ENCODE measurements at places on chromosomes 4 and X.

DNA sequence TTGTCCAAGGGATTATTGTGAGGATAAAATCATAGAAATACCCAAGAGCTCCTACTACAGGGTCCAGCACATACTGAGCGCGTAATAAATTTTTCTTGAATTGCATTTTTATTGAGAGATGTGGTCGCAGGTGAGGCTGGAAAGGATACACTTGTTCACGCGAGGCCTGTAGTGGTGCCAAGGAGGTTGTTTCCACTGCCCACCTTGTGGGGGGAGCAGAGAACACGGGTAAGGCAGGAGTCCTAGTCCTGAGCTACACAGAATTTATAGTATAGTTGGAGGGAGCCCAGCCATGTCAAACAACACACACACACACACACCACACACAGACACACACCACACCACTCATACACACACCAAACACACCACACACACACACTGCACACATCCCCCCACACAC is 31.8 kb upstream of the CYP4V2 start:
- no peak for DNase-seq

DNA sequence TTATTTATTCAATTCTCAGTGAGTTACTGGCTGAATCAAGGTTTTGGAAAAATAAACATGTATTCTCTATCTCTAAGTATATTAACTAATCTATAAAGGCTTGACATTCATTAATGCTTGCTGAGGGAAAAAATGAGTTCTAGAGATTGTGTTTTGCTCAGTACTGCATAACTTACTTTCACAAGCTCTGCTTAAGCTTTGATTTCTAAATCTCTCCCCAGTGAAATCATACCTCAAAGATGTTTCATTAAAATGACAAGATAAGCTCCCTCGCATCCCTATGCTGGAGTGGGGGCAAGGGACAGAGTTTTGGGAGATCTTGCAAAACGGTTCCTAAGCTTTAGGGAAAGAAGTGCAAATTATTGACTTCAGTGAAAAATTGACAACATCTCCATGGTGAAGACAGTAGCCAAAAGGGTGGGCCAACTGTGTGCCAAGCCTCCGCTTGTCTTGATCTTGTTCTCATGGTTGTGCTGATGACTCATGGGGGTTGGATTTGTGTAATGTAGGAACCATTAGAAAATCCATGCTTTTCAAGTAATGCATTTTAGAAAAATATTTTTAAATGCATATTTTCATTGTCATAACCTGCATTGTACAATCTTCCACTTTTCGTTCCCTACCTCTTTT is 521.4 kb downstream of the RPA4 start:
- no peak for DNase-seq

- no peak for DNase-seq
Measured at GRCh38 chr4:174358410-174358809, 74.7 kb downstream of the CEP44 start.

DNA sequence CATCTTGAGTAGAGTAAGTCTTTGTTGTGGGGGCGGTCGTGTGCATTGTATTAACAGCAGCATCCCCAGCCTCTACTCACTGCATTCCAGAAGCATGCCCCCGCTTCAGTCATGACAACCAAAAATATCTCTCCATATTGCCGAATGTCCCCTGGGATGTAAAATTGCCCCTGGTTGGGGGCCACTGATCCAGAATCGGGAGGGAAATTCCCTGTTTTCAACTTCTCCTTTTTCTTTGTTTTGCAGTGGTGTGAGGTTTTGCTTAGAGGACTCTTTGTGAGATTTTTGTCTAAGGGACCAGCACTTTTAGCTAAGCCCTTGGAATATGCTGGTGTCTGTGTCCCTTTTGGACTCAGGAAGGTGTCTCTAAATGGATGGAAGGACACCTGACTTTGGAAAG is 3.0 kb upstream of the IL13RA1 start:
- DNase-seq, result no peak

GRCh38 chr4:7660176-7661039 is 225.7 kb upstream of the PSAPL1 start:
- no peak for DNase-seq

Data from stimulated activated naive CD4-positive, alpha-beta T cell treated with Interleukin-2 at 50 U/mL for 16 hours (primary cell).